ENCODE measurements at places on chromosomes 2 and 18. TPM values are rescaled to one million over a fixed set of nuclear protein-coding genes. Genes with fewer than 3 reads are reported as not detected.

RAB6C gene
- total RNA-seq: 0.34 TPM

DSG4 gene
- total RNA-seq: not detected

ATP8B1 gene
- 13.1 TPM for total RNA-seq

RPRM gene
- 2.1 TPM for total RNA-seq

EVX2 gene
- total RNA-seq: not detected

UPP2 gene
- total RNA-seq: not detected

SCN9A gene
- 7.2 TPM for total RNA-seq

ANKRD30B gene
- total RNA-seq: 0.08 TPM

TET3 gene
- 13.7 TPM for total RNA-seq

MERTK gene
- 2.7 TPM for total RNA-seq

GALNT3 gene
- total RNA-seq: 22.9 TPM

COLEC11 gene
- total RNA-seq: not detected

KANSL1L gene
- total RNA-seq: 11.2 TPM

SLC38A11 gene
- 0.46 TPM for total RNA-seq

SERPINB11 gene
- total RNA-seq: not detected

IFIH1 gene
- 25.8 TPM for total RNA-seq

NYAP2 gene
- not detected for total RNA-seq

SLC30A3 gene
- total RNA-seq: 0.27 TPM

KCMF1 gene
- total RNA-seq: 97.6 TPM

LRP1B gene
- total RNA-seq: 0.38 TPM

APCDD1 gene
- 1.2 TPM for total RNA-seq

KIAA2012 gene
- total RNA-seq: not detected

MLPH gene
- total RNA-seq: 27.3 TPM

ATL2 gene
- total RNA-seq: 60.0 TPM

CTAGE1 gene
- total RNA-seq: not detected

ANKRD23 gene
- 2.1 TPM for total RNA-seq

STRN gene
- 13.5 TPM for total RNA-seq

FTCDNL1 gene
- 1.3 TPM for total RNA-seq

CDH2 gene
- 196 TPM for total RNA-seq

POMC gene
- total RNA-seq: 7.7 TPM

CYS1 gene
- 12.2 TPM for total RNA-seq

ALPI gene
- total RNA-seq: not detected

PLA2R1 gene
- 3.6 TPM for total RNA-seq

BOLL gene
- total RNA-seq: not detected

GPR39 gene
- total RNA-seq: 13.8 TPM

ALK gene
- total RNA-seq: not detected

TGFBRAP1 gene
- 24.1 TPM for total RNA-seq

C2orf76 gene
- total RNA-seq: 9.6 TPM

SKA1 gene
- total RNA-seq: 4.1 TPM

IL36RN gene
- total RNA-seq: 0.04 TPM

CYRIA gene
- total RNA-seq: 3.0 TPM

MRO gene
- not detected for total RNA-seq

KHK gene
- total RNA-seq: 3.8 TPM

KANSL3 gene
- total RNA-seq: 33.2 TPM

MEIS1 gene
- 8.2 TPM for total RNA-seq

All from kidney epithelial cell (primary cell).